ENCODE measurements at places on chromosomes 1 and 21.

GRCh38 chr1:64000021-64000420 lies 203.4 kb upstream of the UBE2U start:
- DNase-seq, result no peak

DNA sequence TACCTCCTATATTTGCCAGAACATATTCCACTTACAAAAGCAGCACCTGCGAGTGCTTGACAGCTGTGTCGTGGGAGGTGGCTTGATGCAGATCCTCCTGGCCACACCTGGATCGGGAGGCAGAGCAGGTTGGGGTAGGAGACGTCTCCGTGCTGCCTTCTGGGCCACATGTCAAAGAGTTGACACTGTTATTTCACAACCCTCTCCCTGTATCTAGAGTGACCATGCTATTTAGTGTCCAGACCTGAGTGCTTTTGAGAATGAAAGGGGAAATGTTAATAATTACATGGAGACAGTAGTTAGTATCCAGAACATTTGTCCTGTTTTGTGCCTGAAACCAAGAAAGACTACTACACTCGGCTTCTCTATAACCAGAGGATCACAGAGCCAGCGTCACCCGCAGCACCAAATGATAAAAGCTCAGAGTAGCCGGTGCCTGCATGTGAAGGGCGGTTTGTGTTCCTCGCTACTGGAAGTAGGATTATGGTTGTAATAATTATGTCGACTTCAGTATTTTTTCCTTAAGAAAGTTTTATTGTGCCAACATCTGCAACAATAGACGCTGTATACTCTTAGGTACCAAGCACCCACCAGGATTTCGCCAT lies 77.1 kb downstream of the GALNT2 start:
- DNase-seq, result no peak

DNA sequence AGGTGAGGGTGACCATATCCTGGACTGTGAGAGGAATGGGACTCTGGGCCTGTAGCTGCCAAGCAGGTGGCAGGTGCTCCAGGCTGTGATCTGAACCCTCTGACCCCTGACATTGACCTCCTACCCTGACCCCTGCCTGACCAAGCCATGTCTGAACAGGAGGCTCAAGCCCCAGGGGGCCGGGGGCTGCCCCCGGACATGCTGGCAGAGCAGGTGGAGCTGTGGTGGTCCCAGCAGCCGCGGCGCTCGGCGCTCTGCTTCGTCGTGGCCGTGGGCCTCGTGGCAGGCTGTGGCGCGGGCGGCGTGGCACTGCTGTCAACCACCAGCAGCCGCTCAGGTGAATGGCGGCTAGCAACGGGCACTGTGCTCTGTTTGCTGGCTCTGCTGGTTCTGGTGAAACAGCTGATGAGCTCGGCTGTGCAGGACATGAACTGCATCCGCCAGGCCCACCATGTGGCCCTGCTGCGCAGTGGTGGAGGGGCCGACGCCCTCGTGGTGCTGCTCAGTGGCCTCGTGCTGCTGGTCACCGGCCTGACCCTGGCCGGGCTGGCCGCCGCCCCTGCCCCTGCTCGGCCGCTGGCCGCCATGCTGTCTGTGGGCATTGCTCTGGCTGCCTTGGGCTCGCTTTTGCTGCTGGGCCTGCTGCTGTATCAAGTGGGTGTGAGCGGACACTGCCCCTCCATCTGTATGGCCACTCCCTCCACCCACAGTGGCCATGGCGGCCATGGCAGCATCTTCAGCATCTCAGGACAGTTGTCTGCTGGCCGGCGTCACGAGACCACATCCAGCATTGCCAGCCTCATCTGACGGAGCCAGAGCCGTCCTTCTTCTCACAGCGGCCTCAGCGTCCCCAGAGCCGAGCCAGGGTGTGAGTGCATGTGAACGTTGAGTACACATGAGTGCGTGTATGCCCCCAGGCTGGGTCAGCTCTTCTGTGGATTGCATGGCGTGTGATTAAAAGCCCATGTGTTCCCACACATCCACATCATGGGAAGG lies 3.1 kb downstream of the TMEM125 start:
- no peak for DNase-seq

DNA sequence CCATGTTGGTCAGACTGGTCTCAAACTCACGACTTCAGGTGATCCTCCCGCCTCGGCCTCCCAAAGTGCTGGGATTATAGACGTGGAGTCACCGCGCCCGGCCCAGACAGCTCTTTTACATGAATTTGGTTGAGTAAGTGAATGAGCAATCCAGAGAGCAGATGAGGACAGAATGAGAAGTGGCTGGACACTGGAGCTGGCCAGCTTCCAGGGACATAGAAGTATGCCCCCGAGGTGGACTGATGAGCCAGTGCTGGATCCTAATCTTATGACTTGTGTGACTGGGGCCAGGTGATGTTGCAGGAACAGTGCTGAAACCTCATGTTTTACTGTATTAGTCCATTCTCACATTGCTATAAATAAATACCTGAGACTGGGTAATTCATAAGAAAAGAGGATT lies 35.9 kb upstream of the KANK4 start:
- DNase-seq, result no peak

- no peak for DNase-seq
Observed at GRCh38 chr21:30979054-30979453, 59.2 kb downstream of the KRTAP19-8 start.

DNA sequence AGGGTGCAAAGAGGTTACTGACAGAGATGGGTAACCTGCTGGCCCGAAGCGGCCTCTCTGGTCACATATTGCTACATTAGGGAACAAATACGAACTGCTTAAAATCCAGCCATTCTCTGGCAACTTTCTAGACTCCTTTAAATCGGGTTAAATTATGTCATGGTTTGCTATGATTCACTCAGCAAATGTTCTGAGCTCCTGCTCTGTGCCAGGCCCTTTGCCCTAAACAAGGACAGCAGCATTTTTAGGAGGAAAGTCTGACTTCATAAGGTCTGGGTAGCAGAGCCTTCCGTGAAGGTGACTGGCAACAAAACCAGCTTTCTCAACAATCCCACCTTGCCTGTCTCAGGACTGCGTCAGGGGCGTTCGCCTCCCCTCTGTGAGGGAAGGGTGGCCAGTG lies 15.4 kb downstream of the ZP4 start:
- DNase-seq, result no peak

DNA sequence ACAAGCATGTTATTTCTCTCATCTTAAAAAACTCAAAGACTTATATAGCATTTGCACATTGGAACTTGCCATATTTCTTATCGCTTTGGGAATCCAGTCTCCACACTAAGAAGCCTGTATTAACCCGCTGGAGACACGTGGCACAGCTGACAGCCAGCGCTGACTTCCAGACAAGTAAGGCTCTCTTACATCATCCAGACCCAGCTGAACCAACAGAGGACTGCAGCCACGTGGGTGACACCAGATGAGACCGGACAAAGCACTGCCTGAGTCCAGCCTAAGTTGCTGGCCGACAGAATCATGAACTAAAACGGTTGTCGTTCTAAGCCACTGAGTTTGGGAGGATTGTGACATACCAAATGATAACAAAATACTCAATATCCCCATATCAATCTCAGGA lies 6.3 kb upstream of the CD247 start:
- DNase-seq, result peak; percentile 73

DNA sequence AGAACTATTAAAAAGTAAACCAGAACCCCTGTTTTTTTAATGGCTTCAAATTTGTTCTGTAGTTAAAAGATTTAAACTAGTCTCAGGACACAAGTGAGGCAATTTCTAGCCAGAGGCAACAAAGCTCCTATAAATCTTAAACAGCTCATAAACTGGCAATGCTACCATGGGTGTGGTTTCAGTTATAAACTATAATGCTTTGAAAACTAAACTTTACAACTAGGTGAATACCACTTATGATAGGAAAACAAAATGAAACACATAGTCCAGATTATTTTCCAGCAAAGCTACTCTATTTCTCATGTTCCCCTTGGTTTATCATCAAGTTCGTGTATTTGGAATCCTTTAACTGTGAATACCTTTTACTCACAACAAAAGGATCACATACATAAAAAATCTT lies 282.5 kb downstream of the VAV3 start:
- DNase-seq, result no peak

- no peak for DNase-seq
Observed at GRCh38 chr1:88658419-88658818, 25.7 kb upstream of the PKN2 start.

DNA sequence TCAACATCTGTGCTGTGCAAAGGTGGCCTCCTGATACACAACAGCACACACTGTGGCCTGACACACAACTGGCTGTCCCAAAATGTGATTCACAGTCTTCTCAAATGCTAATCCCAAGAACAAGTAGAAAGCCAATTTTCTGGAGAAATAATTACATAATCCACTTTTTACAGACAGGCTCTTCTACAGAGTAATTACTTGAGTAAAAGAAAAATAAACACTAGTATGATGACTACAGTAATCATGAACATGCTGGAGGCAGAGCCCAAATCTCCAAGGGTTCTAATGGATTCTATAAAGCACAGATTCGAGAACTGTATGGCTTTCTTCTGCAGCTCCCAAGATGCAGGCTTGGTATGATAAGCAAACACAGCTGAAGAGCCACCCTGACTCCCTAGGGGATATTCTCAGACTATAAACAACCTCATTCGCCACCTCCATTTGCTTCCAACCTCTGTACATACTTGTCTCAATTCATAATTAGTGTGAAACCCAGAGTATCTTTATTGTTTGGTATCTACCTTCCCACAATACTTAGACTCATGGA lies 81.9 kb downstream of the SIPA1L2 start:
- no peak for DNase-seq

- DNase-seq, result no peak
Observed at GRCh38 chr1:165994107-165994506, 166.7 kb downstream of the UCK2 start.

DNA sequence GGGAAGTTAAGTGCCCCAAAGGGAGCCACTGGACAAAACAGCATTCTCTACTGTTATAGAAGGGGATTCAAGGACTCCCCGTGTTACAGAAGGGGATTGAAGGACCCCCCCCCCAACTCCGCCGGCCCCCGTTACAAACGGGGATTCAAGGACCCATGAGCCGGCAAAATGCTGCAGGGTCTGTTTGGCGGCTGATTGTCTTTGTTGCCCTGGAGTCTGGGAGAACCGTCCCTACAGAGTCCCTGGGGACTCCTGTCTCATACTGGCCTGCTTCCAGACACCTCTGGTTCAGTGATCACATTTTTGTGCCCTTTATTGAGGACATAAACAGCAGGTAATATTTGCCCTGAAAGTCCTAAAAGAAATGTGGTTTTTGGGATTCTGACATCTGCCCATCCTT lies 96.4 kb downstream of the SYF2 start:
- no peak for DNase-seq

DNA sequence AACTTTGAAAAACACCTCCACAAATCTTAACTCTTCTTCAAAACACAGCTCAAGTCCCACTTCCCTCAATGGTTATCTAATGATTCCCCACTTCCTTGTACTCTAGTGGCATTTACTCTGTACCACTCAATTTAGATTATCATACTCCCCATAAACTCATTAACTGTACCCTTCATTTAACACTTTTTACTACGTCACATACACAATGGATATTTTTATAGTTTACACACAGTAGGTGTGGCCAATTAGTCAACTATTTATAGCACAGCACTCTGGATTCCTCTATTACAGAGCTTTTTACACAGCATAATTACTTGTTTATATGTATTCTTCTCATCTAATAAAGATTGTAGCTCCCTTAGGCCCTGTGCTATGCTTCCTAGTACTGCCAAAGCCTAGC lies 62.1 kb downstream of the FOXJ3 start:
- no peak for DNase-seq

GRCh38 chr1:105204836-105205371 lies 1455.2 kb downstream of the AMY1C start:
- no peak for DNase-seq

- no peak for DNase-seq
Observed at GRCh38 chr21:31284797-31285397, 59.2 kb downstream of the TIAM1 start.

DNA sequence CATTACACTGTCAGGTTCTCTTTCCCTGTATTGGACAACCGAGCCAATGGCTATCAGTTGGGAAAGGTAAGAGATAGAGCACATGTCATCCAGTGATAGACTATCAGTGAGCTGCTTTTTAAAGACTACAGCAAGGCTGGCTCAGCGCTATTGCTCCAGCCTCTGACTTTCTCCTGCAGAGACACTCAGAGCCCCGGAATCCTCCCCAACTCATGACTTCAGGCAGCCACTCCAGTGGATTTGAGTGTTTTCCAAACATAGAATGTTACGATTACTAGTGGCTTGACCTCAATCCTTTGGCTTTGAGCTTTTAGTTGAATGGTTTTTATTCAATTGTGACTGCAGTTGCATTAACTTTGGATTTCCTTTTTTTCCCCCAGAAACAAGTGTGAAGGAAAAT lies 331.9 kb downstream of the DISC1 start:
- no peak for DNase-seq

DNA sequence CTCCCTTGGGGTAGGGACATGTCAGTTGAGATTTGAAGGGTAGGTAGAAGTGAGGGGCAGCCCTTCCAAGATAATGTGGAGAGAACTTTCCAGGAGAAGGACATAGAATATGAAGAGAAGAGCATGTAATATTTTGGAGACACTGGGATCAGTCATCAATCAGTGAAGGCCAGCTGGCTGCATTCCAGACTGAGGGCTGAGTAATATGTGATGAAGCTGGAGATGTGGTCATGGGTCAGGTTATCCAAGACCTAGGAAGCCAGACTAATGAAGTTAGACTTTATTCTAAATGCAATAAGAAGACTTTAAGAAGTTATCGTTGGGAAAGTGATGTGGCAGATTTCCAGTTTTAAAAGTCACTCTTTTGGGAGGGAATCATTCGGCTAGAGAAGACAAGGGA lies 262.0 kb downstream of the HMCN1 start:
- no peak for DNase-seq

DNA sequence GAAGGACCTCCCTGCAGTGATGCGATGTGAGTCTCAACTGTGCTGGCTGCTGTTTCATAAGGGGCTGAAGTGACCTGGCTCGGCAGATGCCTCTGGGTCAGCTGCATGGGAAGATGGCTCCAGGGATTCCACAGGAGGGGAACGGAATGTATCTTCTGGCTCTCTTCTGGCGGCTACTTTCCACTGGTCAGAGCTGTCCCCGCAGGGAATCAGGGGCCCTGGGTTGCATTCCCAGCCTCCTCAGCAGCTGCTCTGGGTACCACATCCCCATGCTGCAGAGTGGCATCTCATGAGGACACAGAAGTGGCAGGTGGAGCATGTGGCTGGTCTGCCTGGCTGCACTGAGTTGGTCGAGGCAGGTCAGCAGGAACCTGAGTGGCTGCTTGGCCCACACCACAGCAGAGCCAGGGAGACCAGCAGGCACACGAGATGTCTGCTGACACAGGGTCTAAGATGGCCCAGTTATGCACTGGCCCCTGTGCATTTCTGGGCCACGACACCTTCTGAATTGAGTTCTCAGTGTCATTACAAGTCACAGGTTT lies 42.8 kb downstream of the POFUT2 start:
- DNase-seq, result no peak

- DNase-seq, result no peak
Observed at GRCh38 chr1:246791303-246791918, 67.2 kb downstream of the SCCPDH start.

- no peak for DNase-seq
Observed at GRCh38 chr1:212458817-212459216, 26.1 kb downstream of the NENF start.

DNA sequence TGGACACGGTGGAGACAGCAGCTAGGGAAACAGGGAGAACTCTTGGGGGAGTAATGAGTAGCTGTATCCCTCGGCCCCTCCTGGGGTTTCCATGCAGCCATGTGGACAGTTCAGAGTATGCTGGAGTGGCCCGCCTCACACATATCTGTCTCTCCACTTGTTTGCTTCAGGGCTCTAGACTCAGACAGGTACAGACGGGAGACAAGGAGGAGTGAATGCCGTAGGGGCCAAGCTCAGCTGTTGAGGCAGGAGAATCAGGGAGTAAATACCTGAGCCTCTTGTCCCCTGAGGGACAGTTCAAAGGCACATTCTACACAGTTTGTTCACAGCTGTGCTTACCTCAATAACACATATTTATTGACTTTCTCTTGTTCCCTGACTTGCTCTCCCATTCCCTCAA lies 7.7 kb upstream of the PTGFRN start:
- no peak for DNase-seq
